Activated CD4-positive, CD25-positive, alpha-beta regulatory T cell treated with anti-CD3 and anti-CD28 coated beads, Interleukin-2, amount 50 U/mL, for 24 hours (primary cell): ENCODE measurements at places on chromosomes 5 and 9.

GRCh38 chr9:130185017-130185416 is 12.8 kb downstream of the NCS1 start:
- no peak for ATAC-seq

- no peak for ATAC-seq
These were observed 30.1 kb downstream of the ZNF462 start for GRCh38 chr9:106893088-106893487.

DNA sequence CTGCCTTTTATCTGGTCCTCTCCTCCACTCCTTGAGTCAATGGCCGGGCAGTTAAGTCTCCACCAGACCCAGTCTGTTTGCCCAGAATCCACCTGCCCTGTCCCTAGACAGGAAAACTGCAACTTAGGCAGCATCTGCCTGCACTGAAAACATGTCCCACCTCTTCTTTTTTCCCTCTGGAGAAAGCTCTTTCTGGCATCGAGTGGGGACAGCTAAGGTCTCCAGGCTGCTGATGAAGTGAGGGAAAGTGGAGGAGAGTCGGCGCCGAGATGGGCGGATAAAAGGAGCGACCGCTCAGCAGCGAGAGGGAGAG is 243 bp upstream of the SHISAL2B start:
- no peak for ATAC-seq

DNA sequence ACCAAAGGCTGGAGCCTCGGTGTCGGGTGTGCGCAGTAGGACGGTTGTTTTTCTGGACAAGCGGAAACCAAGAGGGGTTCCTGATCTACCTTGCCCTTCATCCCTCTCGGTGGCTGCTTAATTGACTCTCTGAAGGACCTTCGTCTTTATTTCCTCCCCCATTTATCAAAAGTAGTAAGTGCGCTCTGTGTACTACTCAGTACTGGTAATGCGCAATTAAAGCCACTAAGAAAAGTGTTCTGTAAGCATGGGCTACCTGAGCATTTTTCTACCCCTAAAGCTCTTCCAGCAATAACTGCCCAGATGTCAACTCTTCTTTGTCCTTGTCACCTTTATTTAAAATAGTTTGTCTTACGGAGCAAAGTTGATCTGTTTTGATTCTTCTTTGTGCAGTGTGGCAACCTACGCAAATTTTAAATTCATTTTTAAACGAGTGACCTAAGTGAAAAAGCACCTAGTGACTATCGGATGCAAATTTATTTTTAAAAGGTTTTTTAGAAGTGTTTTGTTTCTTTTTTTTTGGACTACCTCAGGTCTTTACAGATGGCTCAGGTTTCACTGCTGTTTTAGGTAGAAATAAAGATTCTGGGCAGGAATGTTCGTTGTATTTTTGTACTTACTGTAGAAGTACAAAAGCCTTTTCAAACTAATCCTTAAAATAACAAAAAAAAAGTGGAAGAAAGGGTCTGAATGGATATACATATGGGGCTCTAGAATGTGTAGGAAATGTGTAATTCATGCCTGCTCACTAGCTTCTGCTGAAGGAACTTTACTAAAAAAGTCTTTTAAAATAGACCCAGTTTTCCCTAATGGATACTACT is 2.0 kb downstream of the JMY start:
- no peak for ATAC-seq

GRCh38 chr9:96136992-96137670 is 164.8 kb downstream of the HSD17B3 start:
- ATAC-seq: no peak

DNA sequence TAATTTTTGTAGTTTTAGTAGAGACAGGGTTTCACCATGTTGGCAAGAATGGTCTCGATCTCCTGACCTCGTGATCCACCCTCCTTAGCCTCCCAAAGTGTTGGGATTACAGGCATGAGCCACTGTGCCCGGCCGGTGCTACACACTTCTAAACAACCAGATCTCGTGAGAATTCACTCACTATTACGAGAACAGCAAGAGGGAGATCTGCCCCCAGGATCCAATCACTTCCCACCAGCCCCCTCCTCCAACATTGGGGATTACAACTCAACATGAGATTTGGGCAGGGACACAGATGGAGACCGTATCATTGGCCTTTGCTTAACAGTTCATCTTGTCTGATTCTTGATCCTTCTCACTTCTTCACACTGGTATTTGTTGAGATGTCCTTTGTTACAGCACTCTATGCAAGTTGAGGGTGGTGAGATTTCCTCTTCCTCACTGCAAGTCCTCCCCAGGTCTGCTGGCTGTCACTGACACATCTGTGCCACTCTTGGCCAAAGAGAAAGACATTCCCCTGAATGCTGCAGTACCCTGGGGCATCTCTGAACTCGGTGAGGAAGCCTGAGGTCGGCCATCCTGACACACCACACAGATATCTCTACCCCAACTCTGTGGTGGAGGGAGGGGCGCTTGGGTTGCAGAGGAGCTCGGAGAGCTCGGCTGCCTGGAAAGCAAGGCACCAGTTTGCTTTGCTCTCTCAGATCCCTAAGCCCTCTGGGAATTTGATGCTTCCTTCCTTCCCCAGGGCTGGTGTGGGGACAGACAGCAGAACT is 4.2 kb upstream of the SUB1 start:
- no peak for ATAC-seq

DNA sequence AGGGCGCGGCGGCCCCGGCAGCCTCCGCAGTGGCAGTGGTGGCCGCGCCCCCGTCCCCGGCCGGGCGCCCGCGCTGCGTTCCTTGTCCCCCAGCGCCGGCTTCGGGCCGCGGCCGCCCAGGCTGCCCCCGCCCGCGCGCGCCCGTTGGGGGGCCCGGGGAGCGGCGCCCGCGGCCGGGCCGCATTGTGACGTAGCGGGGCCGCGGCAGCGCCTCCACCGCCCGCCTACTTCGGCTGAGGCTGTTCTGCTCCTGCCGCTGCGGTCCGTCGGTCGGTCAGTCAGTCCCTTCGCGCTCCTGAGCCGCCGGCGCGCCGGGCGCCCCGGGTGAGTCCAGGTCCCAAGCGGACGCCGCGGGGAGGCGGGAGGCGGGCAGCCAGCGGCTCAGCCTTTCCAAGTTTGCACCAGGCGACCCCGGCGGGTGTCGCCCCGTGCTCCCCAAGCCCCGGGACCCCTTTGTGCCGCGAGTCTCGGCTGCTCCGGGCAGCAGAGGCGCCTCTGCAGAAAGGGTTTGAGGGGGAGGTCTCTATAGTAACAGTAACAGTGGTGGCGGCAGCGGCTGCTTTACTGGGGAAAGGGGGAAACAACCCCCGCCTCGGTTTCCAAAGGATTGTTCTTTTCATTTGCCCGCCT is at the start of gene SNCAIP:
SNCAIP (plus strand) TSS at position 277 of the 630 bp plus-strand sequence. CDS start 78,898 bp downstream, outside the sequence.
- ATAC-seq: no peak

- ATAC-seq: no peak
These were observed 243.1 kb upstream of the RFX3 start for GRCh38 chr9:3768712-3769457.

DNA sequence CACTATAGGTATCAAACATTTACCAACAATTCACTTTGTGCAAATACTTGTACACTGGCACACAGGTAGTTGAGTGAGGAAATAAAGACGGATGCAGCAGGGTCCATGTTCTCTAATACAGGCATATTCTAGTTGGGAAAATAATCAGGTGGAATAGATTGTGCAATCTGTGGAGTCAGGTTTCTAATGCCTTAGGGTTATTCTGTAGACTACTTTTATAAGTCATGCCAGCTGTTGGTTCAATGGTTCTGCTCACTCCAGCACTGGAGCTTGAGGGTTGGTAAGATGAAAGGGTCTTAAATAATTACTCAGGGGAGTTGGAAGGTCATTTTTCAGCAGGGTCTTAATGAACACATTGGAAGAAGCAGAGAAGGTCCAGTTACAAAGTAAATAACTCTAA is 690.3 kb upstream of the DMAC1 start:
- ATAC-seq: no peak

- ATAC-seq: no peak
These were observed 438.2 kb downstream of the ARHGEF28 start for GRCh38 chr5:74064225-74064624.

GRCh38 chr9:125959315-125959714 is 212.1 kb downstream of the PBX3 start:
- ATAC-seq: no peak

- ATAC-seq: no peak
These were observed 331.0 kb downstream of the GADD45G start for GRCh38 chr9:89935801-89936200.

DNA sequence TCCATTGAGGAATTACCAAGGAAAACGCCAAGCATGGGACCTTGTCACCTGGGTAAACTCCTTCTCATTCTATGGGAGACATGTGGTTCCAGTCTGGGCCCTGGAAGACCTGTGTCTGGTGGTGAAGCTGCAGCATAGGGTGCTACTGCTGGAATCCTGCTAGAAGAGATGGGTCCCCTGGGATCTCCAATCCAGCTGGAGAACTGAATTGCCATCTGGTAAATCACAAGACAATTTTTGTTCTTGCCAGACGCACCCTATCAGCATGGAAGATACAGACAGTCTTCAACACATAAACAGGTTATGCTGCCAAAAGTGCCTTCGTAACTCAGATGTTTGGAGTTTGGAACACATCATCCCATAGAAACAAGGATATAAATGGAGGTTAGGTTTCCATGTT is 424.0 kb upstream of the BRINP1 start:
- no peak for ATAC-seq
